ENCODE measurements at places on chromosomes 7 and 10.

GRCh38 chr7:43337811-43338210 lies 225.4 kb downstream of the HECW1 start:
- DNase-seq: no peak

- DNase-seq: no peak
These were observed 66.7 kb downstream of the AKR1E2 start for GRCh38 chr10:4892681-4893080.

DNA sequence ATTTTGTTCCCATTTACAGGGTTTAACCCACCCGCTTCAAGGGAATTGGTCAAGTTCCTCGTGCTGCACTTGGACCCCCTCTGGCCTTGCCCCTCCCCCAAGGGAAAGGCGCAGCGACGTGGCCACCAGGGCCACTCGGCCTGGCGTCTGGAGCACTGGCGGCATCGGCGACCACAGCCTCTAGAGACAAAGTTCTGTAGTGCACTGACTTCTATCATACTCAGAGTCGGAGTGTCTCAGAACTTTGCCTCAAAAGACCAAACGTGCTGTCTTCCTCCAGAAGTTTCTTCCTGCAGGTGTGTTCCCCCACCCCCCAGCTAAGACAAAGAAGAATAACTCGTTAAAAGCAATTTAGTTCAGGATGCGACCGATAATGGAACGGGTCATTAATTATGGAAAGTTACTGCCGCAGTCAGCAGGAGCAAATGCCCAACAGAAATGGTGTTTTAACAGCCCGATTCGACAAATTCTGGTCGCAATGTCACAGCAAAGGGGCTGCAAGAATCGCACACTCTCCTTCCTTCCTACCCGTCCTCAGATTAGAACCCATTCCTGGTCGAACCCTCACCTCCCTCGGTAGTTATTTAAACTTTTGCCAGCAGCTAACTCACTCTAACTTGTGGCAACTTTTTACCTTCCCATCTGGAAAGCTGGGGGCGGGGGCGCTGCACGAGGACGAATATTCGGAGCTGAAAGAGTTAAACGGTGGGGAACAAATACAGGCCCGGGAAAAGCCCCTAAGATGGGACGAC lies 202.1 kb upstream of the NFE2L3 start:
- DNase-seq: no peak

DNA sequence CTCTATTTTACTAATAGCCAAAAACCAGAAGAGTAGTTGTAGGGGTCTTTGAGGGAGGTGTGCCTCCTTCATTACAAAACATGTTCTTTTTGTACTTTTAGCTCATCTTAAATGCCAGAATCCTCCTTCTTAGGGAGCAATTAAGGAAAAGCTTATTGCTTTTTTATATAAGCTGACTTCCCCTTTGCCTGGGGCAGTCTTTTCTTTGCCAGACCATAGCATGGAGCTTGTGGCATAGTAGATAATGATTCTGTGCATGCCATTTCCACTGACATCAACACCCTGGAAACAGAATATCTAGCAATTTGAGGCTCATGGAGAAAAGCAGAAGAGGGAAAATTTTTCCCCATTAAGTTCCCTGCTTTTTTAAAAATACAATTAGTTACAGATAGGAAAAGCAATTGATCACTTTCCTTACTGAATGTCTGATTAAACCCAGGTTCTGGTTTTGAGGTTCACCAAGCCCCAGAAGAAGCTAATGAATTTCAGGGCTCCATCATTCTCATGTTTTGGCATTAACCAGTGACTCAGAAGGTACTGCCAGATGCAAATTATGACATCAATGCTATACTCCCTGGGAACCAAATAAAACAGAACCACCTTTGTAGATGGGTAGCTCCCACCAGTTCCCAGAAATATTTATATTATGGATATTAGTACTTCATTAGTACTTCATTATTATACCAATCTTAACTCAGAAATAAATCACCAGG lies 410.6 kb downstream of the KCNMA1 start:
- DNase-seq: no peak

GRCh38 chr10:71391701-71392100 lies 5.0 kb upstream of the CDH23 start:
- no peak for DNase-seq

- DNase-seq: no peak
These were observed 78.3 kb upstream of the SLC26A5 start for GRCh38 chr7:103524042-103524907.

DNA sequence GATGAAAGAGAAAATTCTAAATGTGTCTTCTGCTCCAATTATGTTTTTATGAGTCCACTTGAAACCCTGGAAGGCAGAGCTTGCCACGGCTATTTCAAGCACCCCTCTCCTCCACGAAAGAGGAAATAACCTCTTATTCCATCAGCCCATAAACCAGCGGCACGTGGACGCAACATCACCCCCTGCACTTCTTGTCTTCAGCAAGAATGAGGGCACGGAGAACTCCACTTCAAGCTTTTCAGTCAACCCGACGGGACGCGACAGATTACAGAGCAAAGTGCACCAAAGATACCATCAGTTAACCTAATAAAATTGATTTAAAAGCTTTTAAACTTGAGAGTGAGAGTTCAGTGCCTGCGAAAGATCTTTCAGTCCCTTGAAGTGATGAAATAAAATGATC lies 406.3 kb downstream of the GALNT17 start:
- no peak for DNase-seq

- DNase-seq: no peak
These were observed 77.1 kb downstream of the MPLKIP start for GRCh38 chr7:40057292-40057691.

DNA sequence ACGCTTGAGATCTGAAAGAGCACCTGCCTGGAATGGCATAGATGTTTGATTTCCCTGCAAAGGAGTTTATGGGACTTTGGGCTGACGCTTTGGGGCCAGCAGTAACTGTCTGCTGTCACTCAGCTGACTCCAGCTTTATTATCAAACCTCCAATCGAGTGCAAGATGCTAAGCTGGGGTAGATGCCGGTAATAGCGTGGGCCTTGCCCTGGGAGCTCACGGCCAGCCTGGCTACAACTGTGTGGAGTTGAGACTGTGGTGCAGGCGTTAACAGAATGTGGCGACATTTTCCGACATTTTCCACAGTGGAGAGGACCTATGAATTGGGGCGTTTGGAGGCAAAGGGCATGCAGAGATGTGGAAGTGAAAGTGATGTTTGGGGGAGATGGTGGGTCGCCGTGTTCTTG lies 1.3 kb downstream of the CHST12 start:
- no peak for DNase-seq

- DNase-seq: no peak
These were observed 9.2 kb downstream of the SP8 start for GRCh38 chr7:20777377-20778062.

DNA sequence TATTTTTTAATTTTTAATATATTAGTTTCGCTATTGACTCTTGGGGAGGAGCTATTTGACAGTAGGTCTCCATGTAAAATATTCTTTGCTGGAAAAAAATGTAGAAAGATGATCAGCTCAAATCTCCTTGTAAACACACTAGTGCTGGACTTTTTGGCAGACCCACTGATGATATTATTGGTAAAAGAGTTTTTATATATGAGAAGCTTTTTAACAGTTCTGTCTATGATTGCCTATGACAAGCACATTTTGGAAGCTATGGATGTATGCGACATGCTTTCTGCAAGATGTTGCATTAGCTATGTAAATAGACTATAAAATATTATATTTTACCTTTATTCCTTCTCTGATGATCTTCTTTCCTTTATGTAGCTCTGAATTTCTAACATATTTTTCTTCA lies 928.5 kb downstream of the DNAJB9 start:
- no peak for DNase-seq

DNA sequence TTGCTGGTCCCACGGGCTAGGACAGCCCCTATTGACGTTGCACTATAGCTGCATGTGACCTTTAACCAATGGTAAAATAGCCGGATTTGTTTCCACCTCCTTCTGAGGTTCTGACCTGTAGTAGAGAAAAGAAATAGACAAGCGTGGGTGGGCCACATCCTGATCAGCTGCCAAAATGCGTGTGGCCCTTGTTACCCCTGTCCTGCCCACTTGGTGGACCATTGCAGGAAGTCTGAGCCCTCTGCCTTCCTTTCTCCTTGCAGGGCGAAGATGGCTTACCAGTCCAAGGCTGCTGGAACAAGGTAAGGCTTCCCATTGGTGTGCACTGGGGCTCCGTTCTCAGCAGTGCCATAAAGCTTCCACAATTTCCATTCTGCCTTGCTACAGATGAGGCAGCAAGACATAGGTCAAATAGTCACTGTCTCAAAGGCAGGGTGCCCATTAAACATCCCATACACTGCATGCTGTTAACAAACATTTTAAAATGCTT lies 95.9 kb upstream of the MACROH2A2 start:
- no peak for DNase-seq

GRCh38 chr10:99433378-99434020 lies 3.1 kb upstream of the GOT1 start:
- DNase-seq: no peak

GRCh38 chr10:123245264-123245663 lies 91.1 kb downstream of the BUB3 start:
- DNase-seq: no peak

GRCh38 chr10:44569193-44570091 lies 184.5 kb upstream of the CXCL12 start:
- no peak for DNase-seq

DNA sequence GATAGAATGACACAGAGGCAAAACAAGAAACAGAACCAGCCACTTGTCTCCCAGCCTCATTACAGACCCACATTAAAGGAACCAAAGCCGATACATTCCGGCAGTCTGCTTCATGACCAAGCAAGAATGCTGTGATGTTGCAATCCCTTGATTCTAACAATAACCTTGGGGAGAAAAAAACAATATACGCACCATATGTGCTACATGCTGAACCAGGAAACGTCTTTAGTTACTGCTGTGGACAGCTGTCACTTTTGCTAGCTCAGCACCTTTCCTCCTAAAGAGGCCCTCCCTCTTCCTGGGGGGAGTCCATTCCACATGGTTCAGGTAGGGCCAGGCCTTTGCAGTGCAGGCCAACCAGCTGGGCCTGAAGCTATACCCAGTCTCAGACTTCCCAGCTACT lies 79.1 kb downstream of the PRTFDC1 start:
- no peak for DNase-seq

- no peak for DNase-seq
These were observed 324.4 kb upstream of the AOAH start for GRCh38 chr7:37048674-37049073.

DNA sequence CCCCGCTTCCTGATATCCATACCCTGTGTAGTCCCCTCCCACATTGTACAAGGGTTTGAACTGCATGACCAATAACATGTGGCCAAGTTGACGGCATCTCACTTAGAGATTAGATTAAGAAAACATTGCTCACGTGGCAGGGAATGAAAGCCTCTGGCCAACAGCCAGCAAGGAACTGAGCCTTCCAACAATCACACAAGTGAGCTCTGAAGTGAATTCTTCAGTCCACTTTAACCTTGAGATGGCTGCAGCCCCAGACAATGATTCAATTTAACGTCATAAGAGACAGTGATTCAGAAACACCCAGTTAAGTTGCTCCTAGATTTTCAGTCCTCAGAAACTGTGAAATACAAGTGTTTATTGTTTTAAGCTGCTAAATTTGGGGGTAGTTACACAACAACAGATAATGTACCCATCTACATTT lies 165.9 kb upstream of the PLXNA4 start:
- DNase-seq: no peak

- no peak for DNase-seq
These were observed 8.3 kb downstream of the AEBP1 start for GRCh38 chr7:44112231-44112996.

DNA sequence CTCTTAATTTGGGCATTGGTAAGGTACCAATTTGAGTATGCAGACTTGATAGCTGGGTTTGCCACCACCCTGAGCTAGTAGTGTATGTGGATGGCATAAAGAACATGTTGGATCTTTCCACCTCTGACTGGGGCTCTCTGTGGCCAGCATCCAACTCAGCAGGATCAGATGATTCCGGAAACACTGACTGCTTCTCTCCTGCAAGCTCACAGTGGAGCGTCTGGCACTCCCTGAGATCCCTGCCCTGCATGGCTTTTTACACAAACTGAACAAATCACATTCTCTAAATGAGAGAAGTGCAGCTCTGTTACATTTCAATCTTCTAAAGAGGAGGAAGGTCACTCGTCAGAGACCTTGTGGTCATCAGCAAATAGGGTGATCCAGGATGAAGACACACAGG lies 1057.5 kb downstream of the NRG3 start:
- no peak for DNase-seq

- no peak for DNase-seq
These were observed 162.9 kb downstream of the SEMA3D start for GRCh38 chr7:85023916-85024315.

DNA sequence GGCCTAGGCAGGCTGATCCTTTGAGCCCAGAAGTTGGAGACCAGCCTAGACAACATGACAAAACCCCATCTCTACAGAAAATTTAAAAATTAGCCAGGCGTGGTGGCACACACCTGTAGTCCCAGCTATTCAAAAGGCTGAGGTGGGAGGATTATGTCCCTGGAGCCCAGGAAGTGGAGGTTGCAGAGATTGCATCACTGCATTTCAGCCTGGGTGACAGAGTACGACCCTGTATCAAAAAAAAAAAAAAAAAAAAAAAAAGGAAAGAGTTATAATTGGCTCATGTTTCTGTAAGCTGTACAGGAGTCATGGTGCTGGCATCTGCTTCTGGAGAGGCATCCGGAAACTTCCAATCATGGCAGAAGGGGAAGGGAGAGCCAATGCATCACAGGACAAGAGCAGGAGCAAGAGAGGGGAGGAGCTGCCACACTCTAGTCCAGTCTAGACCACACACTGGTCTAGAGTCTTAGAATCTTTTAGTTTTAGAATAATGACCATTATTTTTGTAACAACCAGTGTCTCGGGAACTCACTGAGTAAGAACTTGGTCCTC lies 16.8 kb downstream of the DOCK1 start:
- no peak for DNase-seq

- DNase-seq: no peak
These were observed 158.0 kb downstream of the TRIL start for GRCh38 chr7:28800150-28800549.

GRCh38 chr10:42987121-42987541 lies 89.7 kb upstream of the RET start:
- DNase-seq: no peak

DNA sequence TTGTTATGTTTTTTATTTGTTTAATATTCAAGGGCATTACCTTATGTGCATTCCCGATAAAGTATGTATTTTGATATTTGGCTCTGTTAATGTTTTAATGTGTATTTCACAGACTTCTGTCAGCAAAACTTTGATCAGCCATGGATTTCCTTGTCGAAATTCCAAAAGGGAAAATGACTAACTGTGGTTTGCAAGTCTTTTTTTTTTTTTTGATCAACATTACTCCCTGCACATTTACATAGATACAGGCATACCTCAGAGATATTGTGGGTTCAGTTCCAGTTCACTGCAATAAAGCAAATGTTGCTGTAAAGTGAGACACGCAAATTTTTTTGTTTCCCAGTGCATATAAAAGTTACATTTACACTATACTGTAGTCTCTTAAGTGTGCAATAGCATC lies 351.9 kb downstream of the CXCL12 start:
- no peak for DNase-seq
